Endothelial cell (in vitro differentiated cells): ENCODE measurements at places on chromosomes 2 and 18. TPM values are rescaled to one million over a fixed set of nuclear protein-coding genes. Genes with fewer than 3 reads are reported as not detected.

DNA sequence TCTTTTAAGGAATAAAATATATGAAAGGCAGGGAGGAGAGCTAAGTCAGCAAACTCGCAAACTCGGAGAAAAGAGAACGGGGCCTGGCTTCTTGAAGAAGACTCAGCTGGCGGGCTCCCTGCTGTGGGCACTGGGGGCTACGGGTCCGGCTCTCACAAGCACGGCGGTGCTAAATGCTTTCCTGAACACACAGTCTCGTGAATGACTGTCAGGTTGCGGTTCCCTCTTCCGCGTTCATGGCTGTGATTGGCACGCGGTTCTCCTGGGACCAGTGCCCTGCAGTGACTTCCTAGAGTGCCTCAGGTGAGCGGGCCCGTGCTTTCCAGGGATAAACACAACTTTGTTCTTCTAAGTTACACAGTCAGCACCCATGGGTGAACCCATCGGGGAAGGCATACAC, 208.4 kb downstream of the HDAC4 start:
- H3K27ac ChIP-seq: no peak overlapping the region
- peaks cover 2% of the 10 kb centered on the region for H3K27me3 ChIP-seq
- no peaks in the 10 kb centered on the region for H3K4me1 ChIP-seq

DNA sequence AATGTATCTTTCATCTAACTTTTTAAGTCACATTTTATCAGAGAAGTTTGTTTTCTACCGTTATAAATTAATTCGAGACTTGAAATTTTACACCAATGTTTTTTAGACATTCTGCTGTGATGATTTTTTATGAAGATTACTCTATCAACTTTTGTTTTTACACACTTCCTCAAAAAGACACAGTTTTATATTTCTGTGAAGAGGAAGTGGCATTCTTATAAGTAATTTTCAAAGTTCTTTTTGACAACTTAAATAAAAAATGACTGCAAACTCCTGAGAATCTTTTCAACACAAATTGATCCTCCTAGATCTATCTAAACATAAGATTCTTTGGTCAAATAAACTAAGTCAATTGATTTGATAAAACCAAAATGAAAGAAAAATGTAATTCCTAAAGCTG, 13.7 kb downstream of the ANKRD44 start:
- no peaks in the 10 kb centered on the region for H3K4me1 ChIP-seq
- no peak overlapping the region for H3K4me3 ChIP-seq
- peaks cover 4% of the 10 kb centered on the region for H3K27me3 ChIP-seq
- no peak for DNase-seq

DNA sequence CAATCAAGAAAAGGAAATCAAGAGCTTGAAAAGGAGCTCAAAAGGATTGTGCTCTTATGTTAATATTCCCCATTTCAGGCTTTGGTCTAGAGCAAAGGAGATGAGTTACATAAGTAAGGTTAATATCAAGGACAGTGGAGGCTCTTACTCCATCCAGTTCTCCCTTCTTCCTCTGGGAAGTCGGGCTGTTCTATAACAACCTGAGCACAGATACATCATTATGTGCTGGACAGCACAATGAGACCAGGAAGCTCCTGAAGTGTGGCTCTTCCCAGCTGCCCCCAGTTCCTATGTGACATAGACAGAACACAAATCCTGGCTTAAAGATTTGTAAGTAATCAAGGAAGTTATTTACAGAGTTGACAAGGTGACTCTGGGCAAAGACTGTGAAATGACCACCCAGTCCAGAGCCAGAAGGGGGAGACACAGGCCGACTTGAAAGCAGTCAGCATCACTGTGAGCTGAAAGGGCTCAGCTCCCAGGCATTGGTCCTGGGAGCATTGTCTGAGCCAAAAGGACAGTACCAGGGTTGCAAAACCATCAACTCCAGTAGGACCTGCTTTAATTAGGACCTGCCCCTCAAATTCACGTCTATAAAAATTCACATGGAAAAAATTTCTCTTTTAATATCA, 917.6 kb upstream of the ACVR2A start:
- H3K36me3 ChIP-seq: no peaks in the 10 kb centered on the region
- H3K4me3 ChIP-seq: no peak overlapping the region
- DNase-seq: peak; percentile 65
- H3K4me1 ChIP-seq: peaks cover 12% of the 10 kb centered on the region
- H3K27ac ChIP-seq: no peak overlapping the region

- no peak overlapping the region for H3K27ac ChIP-seq
- peaks cover 2% of the 10 kb centered on the region for H3K27me3 ChIP-seq
- H3K4me3 ChIP-seq: no peak overlapping the region
- H3K4me1 ChIP-seq: no peaks in the 10 kb centered on the region
- DNase-seq: no peak
Measured at GRCh38 chr18:39675906-39676305, 2110.3 kb upstream of the CELF4 start.

- DNase-seq: no peak
- peaks cover 40% of the 10 kb centered on the region for H3K4me1 ChIP-seq
- H3K4me3 ChIP-seq: no peak overlapping the region
- no peak overlapping the region for H3K27ac ChIP-seq
Measured at GRCh38 chr2:177740700-177741099, 331.9 kb downstream of the PDE11A start.

INHA gene
- not detected for total RNA-seq

DNA sequence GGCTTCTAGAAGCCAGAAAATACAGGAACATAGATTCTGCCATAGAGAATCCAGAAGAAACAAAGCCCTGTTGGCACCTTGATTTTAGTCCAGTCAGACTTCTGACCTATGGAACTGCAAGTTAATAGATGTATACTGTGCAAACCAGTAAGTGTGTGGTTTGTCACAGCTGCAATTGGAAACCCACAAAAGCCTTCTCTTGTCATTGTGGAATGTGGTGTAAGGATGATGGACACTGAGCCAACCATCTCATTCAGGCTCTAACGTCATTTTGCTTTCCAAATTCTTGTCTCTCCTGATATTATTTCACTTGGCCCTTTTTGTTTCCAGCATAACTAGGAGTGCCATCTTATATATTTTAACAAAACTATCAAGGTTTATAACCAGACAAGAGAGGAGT, 369.5 kb upstream of the SMIM21 start:
- peaks cover 1% of the 10 kb centered on the region for H3K27me3 ChIP-seq
- no peak overlapping the region for H3K27ac ChIP-seq
- no peaks in the 10 kb centered on the region for H3K36me3 ChIP-seq
- no peak overlapping the region for H3K4me3 ChIP-seq
- no peak for DNase-seq

SIX3 gene
- not detected for total RNA-seq

DNA sequence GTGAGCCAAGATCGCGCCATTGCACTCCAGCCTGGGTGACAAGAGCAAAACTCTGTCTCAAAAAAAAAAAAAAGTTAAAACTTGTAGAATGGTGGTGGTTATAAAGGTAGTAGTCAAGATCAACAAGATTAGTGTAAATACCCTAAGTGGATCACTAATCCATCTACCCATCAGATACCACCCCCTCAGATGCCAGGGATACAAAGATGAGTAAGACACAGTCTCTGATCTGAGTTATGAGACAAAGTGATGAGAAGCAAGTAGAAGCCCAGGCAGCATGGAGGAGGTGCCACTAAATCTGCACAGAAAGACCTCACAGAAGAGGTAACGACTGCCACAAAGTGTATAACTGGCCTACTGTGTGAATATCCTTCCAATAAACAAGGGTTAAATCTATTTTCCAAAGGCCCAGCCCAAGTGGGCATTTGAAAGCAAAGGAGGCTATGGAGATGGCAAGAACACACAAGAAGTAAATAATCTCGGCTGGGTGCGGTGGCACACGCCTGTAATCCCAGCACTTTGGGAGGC, 20.2 kb downstream of the NFE2L2 start:
- H3K4me1 ChIP-seq: peaks cover 42% of the 10 kb centered on the region
- H3K27ac ChIP-seq: no peak overlapping the region
- H3K4me3 ChIP-seq: no peak overlapping the region
- H3K27me3 ChIP-seq: peaks cover 1% of the 10 kb centered on the region

ACVR1C gene
- 0.10 TPM for total RNA-seq

DNA sequence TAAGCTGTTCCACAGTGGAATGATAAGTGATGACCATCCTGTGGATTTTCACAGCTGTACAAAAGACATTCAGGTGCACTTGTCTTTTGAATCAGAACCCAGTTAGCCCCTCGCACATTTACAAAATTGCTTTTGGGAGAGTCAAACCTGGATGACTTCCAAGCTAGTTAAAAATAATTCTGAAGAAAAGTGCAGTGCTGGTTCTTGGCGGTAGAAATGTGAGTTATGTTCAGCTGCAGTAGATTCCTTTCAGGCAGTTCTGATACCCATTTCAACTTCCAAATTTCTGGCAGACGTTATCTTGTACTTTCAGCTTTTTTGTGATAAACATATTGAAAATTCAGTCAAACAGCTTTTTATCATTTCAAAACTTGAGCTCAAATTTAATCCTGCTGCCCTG, 324.7 kb downstream of the NRXN1 start:
- H3K27ac ChIP-seq: no peak overlapping the region
- H3K4me3 ChIP-seq: no peak overlapping the region
- no peaks in the 10 kb centered on the region for H3K36me3 ChIP-seq

- H3K27me3 ChIP-seq: no peaks in the 10 kb centered on the region
- no peaks in the 10 kb centered on the region for H3K36me3 ChIP-seq
- H3K27ac ChIP-seq: no peak overlapping the region
- H3K4me1 ChIP-seq: no peaks in the 10 kb centered on the region
- no peak for DNase-seq
Measured at GRCh38 chr2:142323206-142323605, 192.4 kb upstream of the LRP1B start.

GCG gene
- not detected for total RNA-seq

DNA sequence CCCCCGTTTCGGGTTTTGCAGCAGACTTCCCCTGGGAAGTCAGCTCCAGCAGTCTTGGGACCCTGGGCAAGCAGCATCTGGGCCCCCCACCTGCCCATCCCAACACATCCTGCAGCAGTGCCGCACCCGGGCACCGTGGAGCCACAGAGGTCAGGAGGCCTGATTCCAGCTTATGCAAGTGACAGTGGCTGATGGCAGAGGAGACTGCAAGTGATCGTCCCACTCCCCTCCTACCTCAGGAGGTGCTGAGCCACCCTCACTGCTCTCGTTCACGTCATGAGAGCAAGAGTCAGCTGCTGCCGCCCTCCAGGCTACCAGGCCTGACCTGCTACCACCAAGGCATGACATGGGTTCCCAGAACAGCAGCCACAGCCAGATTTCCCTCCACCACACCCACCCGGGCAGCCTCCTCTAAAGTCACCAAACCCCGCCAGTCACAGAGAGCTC, 18.2 kb downstream of the COX7A2L start:
- peaks cover 38% of the 10 kb centered on the region for H3K36me3 ChIP-seq

DNA sequence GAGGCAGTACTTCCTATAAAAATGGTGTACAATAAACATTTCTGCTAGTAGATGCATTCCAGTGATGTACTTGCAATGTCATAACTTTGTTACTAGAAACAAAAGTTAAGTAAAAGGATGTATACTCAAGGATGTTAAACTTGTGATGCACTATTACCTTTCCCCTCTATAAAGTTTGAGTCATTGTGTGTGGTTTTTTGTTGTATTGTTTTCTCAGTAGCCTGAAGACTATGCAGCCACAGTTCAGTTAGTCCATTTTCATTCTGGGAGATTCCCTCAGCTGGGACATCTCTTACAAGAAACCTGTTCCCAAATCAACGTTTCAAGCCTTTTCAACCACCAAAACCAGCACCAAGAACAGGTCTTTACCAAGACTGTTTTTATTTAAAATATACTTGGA, 5.6 kb downstream of the ATP5MC3 start:
- no peak for DNase-seq
- H3K27me3 ChIP-seq: peaks cover 5% of the 10 kb centered on the region
- H3K4me3 ChIP-seq: no peak overlapping the region
- H3K4me1 ChIP-seq: peaks cover 7% of the 10 kb centered on the region
- no peak overlapping the region for H3K27ac ChIP-seq
- H3K36me3 ChIP-seq: peaks cover 12% of the 10 kb centered on the region

SCG2 gene
- total RNA-seq: 0.23 TPM

RANBP2 gene
- 67.7 TPM for total RNA-seq

DNA sequence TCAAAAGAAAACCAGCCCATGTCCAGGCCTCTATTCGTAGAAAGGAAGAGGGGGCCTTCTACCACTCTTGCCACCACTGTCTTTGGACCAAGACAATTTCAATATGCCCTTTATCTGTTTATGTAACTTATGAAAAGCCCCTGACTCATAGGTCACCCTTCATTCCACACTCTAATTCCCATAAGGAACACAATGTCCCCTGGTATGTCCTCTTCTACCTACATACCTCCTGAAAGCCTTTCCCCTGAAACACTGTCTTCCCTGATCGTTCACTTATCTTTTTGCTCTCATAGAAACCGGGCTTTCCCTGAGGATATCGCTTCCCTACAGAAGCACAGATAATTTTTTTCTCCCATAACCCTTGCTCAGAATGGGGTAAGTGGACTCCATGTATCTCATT, 13.3 kb downstream of the EIF2AK3 start:
- no peak for DNase-seq
- H3K27ac ChIP-seq: no peak overlapping the region
- H3K4me1 ChIP-seq: no peaks in the 10 kb centered on the region
- H3K4me3 ChIP-seq: no peak overlapping the region
- H3K27me3 ChIP-seq: no peaks in the 10 kb centered on the region

ABCG8 gene
- not detected for total RNA-seq

GRCh38 chr2:129765678-129766351, 213.7 kb upstream of the RAB6C start:
- H3K4me1 ChIP-seq: no peaks in the 10 kb centered on the region
- H3K36me3 ChIP-seq: no peaks in the 10 kb centered on the region
- H3K27me3 ChIP-seq: peaks cover 5% of the 10 kb centered on the region
- DNase-seq: no peak
- H3K27ac ChIP-seq: no peak overlapping the region

ARL4C gene
- 17.9 TPM for total RNA-seq
